ENCODE measurements at places on chromosomes 12 and 14. TPM values are rescaled to one million over a fixed set of nuclear protein-coding genes. Genes with fewer than 3 reads are reported as not detected.
A peak's percentile ranks its signal among the peaks of the same experiment; 100 is the strongest.

The NAV3 gene
- 4.5 TPM for total RNA-seq

The PPP2R5E gene
- total RNA-seq = 46.5 TPM

GRCh38 chr12:1977588-1977987, 26.7 kb downstream of the DCP1B start:
- no peak for DNase-seq
- H3K4me3 ChIP-seq = no peak overlapping the region
- no peaks in the 10 kb centered on the region for H3K27me3 ChIP-seq
- H3K27ac ChIP-seq = no peak overlapping the region

DNA sequence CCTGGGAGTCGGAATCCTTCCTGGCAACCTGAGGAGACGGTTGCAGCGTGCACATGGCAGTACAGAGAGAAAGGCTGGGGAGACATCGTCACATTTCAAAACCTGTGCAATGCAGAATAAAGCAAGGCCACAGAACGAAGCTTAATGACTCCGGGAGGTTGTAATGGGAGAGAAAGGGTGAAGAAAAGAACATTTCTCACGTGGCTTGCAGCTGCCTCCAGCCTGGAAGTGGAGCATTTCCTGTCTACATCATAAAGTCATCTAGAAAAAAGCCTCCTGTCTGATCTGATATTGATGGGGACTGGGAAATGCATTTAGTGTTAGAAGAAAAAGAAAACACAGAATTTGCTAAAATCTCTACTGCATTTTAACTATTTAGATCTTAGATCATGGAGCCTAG, 209.3 kb downstream of the TMEM132C start:
- peak; percentile 80 for DNase-seq
- no peaks in the 10 kb centered on the region for H3K36me3 ChIP-seq
- H3K4me3 ChIP-seq = no peak overlapping the region
- no peaks in the 10 kb centered on the region for H3K27me3 ChIP-seq
- no peak overlapping the region for H3K27ac ChIP-seq

DNA sequence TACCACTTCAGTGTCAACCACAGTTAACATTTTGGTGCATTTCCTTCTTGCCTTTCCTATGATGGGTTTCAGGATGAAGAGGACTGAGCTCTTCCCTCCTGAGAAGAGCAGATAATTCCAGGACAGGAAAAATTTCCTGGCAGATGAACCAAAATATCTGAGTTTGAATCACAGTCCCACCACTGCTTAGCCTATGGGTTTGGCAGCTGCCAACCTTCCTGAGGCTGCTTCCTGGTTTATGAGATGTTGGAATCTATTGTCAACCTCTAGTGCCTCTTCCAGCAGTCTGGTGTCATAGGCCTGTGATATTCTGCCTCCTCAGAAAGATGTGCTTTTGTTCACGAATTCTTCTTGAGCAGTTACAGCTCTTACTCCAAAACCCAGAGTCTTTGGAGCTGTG, 197.4 kb upstream of the FRMD6 start:
- H3K27ac ChIP-seq = no peak overlapping the region
- H3K27me3 ChIP-seq = no peaks in the 10 kb centered on the region
- no peak overlapping the region for H3K4me3 ChIP-seq
- H3K4me1 ChIP-seq = no peaks in the 10 kb centered on the region

DNA sequence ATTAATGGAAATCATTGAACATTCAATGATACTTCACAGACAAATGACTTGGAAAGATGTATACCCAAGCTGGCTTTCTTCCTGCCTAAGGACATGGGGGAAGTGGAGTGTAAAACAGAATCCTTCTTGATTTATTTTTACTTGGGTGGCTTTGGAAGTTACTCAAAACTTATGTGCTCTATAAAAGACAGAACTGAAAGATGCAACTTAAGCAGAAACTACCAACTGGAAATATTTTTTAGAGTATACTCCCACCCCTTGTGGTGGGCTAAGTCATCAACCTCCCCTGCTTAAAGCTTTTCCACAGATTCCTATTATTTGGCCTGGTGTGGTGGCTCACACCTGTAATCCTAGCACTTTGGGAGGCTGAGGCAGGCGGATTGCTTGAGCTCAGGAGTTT, 126.0 kb upstream of the ATP2B1 start:
- H3K36me3 ChIP-seq = no peaks in the 10 kb centered on the region
- no peak overlapping the region for H3K27ac ChIP-seq
- no peaks in the 10 kb centered on the region for H3K27me3 ChIP-seq
- no peak overlapping the region for H3K4me3 ChIP-seq
- DNase-seq = no peak

- no peaks in the 10 kb centered on the region for H3K27me3 ChIP-seq
- H3K36me3 ChIP-seq = peaks cover 2% of the 10 kb centered on the region
- H3K4me1 ChIP-seq = peaks cover 6% of the 10 kb centered on the region
- DNase-seq = no peak
Observed at GRCh38 chr12:4535871-4536270, 2.8 kb upstream of the RAD51AP1 start.

DNA sequence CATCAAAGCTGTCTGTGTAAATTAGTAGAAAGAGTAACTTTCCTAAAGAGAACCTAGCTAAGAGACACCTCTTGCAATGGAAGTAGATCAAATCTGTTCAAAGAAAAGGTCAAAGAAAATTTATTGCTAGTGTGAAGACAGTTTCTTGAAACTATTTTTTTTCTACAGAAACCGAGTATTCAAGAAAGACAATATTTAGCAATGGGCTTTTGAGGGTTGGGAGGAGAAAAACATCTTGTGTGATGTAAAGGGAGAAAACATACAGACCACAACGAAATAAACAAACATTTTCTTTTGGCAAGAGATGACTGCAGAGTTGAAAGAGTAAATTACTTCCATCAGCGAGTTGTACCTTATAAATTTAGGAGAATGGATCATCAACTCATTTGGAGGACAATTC, 24.4 kb downstream of the NKX2-1 start:
- no peaks in the 10 kb centered on the region for H3K36me3 ChIP-seq
- H3K4me1 ChIP-seq = no peaks in the 10 kb centered on the region
- H3K27me3 ChIP-seq = peaks cover 44% of the 10 kb centered on the region
- H3K27ac ChIP-seq = no peak overlapping the region
- DNase-seq = peak; percentile 39
- H3K4me3 ChIP-seq = no peak overlapping the region

All from kidney (tissue), 22 donors.